ENCODE measurements at places on chromosomes 11 and 22.

GRCh38 chr22:48173061-48173772 is 1410.8 kb downstream of the TBC1D22A start:
- no peak for DNase-seq

DNA sequence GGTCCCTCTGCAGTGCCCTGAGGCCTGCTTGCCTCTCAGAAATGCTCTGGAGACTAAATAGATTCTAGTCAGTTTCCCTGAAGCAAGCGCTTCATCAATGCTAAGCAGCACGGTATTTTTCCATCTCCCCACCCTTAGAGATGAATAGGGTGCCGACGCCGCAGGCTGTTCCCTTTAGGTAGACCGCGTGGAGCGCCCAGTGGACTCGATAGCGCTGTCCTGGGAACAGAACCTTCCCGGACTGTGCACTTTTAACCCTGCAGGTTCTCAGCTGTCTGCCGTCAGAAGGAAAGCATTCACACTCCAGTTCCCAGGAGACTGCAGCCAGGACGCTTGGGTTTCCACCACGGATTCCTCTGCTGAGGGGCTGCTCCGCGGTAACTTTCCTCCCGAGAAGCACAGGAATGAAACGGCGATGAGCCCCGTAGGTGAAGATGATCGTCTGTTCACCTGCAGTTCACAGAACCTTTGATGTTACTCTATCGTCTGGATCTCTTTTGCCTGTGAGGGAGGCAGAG is 9.1 kb upstream of the KCNJ1 start:
- no peak for DNase-seq

- no peak for DNase-seq
Observed at GRCh38 chr11:11251394-11251970, 101.6 kb downstream of the CSNK2A3 start.

DNA sequence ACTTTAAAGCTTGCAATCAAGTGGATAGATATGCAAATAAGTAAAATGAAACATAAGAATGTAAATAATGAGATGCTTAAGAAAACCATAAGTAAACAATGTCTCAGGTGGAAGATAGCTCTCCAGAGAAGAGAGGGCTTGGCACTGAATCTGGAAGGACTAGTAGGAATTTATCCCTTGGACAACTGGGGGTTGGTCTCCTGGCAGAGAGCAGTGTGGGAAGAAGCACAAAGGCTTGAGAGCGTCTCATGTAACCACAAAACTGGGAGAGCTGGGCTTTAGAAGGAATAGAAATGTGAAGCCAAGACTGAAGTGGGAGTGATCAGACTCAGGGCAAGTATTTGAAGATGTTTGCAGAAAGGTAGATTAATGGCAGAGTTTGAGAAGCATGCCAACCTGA is 31.3 kb downstream of the CARD18 start:
- no peak for DNase-seq

- no peak for DNase-seq
Observed at GRCh38 chr11:46234311-46234710, 43.2 kb upstream of the CREB3L1 start.

- no peak for DNase-seq
Observed at GRCh38 chr11:85385547-85385946, 241.6 kb downstream of the DLG2 start.

DNA sequence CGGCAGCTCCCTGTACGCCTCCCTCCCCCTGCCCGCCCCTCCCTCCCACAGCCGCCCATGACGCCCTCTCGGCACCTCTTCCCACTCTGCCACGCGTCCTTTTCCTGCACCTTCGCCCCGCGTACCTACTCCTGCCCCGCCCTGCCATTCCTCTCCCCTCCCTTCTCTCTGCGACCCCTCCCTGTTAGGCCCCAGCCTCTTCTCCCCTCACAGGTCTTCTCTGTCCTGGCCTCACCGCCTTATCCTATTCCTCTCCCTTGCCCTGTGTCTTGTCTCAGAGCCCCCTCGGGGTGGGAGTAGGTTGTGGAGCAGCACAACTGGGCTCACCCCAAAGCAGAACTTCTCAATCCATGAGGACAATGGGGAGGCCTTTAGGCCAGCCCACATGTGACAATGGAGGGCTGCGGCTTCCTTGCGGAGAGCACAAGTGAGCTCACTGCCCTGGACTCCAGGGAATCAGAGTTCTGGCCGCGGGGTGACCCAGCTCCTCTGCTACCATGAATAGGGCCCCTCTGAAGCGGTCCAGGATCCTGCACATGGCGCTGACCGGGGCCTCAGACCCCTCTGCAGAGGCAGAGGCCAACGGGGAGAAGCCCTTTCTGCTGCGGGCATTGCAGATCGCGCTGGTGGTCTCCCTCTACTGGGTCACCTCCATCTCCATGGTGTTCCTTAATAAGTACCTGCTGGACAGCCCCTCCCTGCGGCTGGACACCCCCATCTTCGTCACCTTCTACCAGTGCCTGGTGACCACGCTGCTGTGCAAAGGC is 539 bp downstream of the SLC35C1 start:
- DNase-seq, result peak; percentile 11

GRCh38 chr11:113446112-113446511 is 29.1 kb downstream of the DRD2 start:
- DNase-seq, result no peak

- DNase-seq, result peak; percentile 76
Observed at GRCh38 chr11:64340671-64341335, 799 bp downstream of the CCDC88B start.

DNA sequence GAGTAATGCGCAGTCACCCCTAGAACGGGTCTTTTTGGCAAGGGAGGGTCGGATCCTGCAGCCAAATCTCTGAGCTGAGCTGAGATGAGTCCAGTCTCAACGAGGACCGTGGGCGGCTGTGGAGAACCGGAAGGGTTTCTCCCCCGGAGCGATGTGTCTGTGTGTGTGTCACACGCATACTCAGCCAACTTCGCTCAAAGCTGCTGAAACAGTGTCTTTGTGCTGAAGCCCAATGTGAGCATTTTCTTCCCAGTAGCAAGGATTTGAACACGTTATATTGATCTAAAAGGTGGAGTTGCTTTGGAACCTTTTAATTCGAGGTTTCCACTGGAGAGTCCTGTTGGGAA is 1.4 kb upstream of the CELSR1 start:
- no peak for DNase-seq

All from activated CD4-positive, alpha-beta T cell treated with anti-CD3 and anti-CD28 coated beads, Interleukin-2, amount 10 ng/mL, durations not matched to agents 7 days and 5 days (primary cell).